Mesothelial cell of epicardium (in vitro differentiated cells): ENCODE measurements at places on chromosomes 4 and X.

DNA sequence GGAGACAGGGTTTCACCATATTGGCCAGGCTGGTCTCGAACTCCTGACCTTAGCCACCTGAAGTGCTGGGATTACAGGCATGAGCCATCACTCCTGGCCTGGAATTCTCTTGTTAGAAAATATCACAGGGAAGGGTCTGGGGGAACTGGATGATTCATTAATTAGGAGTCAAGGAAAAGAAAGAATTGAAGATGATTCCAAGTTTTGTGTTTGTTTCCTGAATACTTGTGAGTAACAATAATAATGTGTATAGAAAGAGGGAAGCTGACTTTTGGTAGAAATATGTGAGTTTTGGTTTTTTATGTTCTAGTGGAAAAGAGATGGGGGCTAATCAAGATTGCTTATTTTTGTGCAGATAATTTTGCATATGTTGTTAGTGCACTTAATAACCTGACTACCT, 77.3 kb upstream of the CLNK start:
- no peak for DNase-seq

- DNase-seq, result no peak
These were observed 243.3 kb downstream of the LDB2 start for GRCh38 chr4:16655111-16655510.

DNA sequence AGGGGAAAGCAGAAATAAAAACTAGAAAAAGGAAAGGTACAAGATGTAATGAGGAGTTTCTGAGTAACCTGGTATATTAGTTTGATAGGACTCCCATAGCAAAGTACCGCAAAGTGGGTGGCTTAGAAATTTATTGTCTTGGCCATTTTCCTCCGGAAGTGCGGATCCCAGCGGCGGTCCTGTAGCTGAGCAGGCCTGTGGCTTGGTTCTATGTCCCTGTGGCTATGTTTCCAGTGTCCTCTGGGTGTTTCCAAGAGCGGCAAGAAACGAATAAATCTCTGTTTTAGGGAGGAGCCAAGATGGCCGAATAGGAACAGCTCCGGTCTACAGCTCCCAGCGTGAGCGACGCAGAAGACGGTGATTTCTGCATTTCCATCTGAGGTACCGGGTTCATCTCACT, 44.0 kb upstream of the LDB2 start:
- no peak for DNase-seq

DNA sequence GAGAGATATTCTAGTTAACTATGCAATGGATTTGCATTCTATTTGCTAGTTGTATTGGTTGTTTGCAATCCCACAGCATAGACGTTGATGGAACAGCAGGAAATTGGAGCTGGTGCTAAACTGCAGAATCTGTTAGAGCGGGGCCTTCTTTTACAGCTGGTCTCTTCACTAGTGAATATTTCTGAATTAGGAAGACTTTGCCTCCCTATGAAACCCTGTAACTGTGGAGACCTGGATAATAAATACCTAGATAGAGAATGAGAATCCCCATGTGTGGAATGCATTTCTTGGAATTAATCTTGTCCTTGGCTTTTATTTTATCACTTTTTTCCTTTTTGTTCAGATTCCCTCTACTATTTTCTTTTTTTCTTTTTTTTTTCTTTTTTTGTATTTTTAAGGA, 109.7 kb downstream of the SHROOM3 start:
- DNase-seq, result no peak

GRCh38 chrX:16838202-16839066, 31.7 kb downstream of the RBBP7 start:
- DNase-seq, result no peak

DNA sequence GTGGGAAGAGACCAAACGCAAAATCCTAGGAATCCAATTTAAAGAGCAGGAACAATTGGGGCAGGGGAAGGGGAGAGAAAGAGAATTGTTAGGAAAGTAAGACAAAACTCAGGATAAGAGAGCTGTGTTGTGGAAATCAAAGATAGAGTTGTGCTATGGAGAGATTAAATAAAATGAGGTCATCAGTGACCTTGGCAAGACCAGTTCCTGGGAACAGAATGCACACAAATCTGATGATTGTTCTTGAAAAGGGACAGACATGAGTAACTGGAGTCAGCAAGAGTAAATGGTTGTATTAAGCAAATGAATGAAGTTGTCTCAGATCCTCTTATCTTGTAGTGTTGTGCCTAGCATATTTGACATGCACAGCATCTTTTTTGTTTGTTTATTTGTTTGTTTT, 267.4 kb downstream of the IL1RAPL1 start:
- no peak for DNase-seq

DNA sequence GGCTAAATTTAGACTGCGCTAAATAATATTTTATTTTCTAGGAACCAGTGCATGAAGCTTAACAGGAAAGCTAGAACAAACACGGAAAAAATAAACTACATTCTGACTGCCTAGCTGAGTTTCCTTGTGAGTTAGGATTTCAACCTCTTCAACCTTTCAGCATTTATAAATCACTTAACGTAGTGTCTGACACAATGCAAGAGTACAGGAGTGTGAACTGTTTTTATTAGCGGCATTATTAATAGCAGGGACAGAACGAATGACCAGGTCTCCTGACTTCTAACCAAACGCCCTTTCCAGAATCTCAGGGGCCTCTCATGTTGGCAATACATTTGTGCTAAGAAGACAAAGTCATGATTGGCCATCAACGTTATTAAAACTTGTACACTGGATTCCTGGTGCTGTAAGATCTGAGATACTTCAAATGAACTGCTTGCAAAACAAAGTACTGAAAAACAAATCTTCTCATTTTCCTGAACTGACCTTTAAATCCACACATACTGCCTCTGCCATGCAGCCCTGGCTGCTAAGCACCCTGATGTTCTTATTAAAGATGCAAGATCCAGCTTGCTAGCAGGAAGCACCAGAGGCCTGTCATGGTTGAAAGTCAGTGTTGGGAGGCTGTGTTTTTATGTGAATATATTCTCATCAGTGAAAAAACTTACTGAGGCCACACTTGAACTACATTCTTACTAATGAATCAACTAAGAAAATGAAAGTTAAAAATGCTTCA, 380.4 kb upstream of the CPEB2 start:
- no peak for DNase-seq

GRCh38 chrX:17788439-17788838, 51.1 kb downstream of the SCML1 start:
- DNase-seq, result no peak

GRCh38 chr4:124817531-124817930, 105.0 kb upstream of the ANKRD50 start:
- DNase-seq, result no peak

GRCh38 chrX:10110316-10110935, 46.3 kb upstream of the CLCN4 start:
- DNase-seq, result no peak

DNA sequence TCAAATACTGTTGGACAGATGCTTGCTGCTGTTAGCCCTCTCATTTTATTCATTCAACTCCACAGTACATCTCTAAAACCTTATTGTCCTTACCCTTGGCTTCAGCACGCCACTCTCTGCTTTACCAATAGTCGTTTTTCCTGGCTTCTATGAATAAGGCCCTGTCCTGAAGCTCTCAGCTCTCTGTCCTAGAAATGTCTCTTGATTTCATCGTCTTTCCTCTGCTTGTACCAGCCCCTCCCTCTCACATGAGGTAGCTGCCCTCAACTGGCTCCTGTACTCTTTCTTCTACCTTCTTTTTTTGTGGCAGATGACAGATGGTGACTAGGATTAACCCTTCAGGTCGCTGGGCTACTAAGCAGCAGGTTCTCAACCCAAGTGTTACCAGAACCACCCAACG, 11.4 kb downstream of the ADGRA3 start:
- DNase-seq, result no peak

DNA sequence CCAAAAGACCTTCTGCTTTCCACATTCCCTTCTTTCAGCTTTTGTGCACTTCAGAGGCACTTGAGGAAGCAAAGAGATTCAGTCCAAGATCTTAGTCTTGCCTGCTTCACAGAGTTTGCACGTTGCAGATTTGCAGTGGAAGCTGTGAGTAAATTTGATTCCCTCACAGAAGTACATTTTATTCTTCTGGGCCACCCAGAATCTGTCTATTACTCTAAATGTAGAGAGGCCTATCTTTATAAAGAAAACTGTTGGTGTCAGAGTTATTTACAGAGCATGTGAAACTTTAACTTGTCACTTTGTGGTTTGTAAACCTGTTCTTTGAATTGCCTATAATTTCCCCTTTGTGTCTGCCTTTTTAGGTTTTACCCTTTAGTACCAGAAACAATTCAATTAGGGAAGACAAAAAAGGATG, 15.5 kb downstream of the SPRY1 start:
- DNase-seq, result no peak

- DNase-seq, result no peak
These were observed 224.6 kb upstream of the PPARGC1A start for GRCh38 chr4:24114444-24114843.

GRCh38 chr4:10033191-10033881, 12.0 kb upstream of the SLC2A9 start:
- DNase-seq, result no peak

DNA sequence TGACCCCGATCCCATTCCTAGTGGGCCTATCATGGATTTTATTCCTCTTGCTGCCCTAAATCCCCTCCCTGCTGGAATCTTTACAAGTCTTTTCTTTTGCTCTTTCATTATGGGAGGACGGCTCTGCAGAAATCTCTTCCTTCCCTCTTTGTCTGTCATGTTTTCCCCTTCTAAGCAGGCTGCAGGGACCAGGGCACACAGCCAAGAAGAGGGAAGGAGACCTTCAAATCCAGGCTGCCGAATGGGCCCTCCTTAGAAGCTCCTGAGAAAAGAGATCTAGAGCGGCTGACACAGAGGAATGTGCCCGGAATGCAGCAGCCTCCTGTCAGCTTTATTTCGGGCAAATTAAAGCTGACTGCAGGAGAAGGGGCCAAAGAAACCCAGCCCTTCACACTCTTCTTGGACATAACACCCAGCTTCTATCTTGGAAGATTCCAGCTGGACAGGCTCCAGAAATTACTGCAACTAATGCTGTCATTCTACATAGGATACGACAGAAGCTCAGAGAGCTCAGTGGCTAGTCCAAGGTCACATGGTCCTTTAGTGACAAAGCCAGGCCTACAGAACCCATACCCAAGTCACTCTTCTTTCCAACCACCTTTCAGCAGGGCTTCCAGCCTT, 187.8 kb upstream of the NHS start:
- DNase-seq, result no peak

DNA sequence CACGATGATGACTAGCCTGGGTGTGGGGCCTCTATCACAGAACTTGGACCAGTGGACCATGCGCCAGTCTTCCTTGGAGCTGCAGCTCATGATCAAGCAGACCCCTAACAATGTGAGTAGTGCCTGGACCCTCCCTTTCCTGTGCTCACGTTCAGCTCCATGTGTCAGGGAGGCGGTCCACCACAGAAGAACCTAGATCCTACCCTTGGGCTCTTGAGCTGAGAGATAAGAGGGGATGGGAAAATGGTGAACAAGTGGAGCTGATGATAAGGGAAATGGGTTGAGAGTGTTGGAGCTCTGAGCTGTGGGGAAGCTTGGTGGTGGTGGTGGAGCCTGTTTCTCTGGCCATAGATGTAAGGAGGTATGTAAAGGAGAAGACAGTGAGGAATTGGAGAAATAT, 13.1 kb downstream of the MED12 start:
- no peak for DNase-seq

DNA sequence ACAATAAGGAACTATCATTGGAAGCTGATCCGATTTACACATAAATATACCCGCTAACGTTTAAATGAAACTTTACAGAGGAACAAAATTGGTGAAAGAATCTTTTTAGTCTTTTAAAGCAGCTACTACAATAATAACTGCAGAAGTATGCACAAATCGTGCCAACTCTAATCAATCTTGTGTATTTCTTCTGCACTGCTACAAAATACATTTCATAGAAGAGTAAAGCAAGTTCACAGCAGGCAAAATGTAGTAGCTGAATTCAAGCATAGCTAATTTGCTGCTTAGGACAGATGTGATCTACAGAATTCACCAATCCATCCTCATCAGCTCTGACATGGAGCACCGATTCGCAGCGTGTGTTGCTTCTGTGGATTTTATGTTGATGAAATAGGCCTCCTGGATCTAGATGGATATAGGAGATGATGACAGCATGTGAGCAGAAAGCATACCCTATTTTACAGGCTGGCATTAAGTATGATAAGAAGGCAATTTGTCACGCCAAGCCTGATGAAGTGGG, 367.3 kb upstream of the FGF13 start:
- DNase-seq, result no peak

GRCh38 chrX:110454336-110454735, 95.7 kb downstream of the RTL9 start:
- no peak for DNase-seq

GRCh38 chr4:14434916-14435315, 567.4 kb upstream of the CPEB2 start:
- DNase-seq, result no peak

- DNase-seq, result no peak
These were observed 59.4 kb downstream of the TSC22D3 start for GRCh38 chrX:107716118-107716684.

- no peak for DNase-seq
These were observed 73.3 kb downstream of the MTMR1 start for GRCh38 chrX:150766351-150767044.

DNA sequence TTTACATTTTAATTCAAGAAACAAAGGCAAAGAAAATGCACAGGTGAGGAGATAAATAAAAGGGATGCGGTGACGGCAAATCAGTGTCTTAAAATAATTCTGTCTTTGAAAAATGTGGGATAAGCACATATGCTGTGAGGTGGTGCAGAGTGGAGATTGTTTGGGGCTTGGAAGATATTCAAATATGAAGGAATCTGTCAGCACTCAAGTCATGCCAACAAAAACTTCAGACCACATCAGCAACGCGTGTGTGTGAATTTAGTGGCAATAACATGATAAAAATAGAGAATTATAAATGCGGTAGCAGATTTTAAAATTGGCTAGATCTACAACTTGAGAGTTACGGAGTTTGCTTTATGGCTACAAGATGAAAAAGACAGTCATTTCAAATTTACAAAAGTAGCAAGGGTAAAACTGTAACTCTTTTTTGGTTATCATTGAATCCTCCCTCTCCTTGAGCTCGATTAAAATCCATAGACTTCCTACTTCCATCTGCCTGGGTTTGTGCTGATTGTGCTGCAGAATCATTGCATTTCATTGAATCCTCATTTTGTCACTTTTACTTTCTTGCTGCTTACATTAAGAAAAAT, 71.5 kb upstream of the VCX2 start:
- no peak for DNase-seq

DNA sequence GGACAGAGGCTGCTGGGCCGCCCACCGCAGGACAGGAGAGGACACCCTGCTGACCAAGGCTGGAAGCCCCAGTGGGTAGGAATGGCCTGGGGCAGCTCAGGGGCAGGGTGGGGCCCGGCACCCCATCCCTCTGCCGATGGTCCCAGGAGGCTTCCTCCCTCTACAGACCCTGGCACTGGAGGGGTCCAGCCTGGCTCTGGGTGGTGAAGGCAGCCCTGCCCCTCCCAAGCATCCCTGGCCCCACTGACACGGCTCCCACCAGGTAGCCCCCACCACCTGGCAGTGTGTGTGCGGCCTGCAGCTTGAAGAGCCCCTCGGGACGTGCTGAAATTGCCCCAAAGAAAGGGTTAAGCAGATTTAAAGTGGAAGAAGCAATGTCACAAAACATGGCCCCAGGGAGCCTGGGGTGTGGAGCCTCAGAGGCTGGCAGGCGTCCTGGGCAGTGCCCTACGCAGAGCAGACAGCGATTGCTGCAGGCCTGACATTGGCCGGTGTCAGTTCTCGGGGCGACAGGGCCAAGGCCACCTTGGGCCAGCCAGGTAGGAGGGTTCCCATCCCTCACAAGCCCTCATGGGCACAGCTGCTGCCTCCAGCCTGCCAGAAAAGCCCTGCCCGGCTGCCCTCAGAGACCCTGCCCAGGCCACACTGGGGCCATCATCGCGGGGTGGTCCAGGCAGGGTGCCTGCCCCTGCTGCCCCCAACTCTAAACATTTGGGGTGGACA, 80.5 kb downstream of the FAM53A start:
- DNase-seq, result no peak

GRCh38 chr4:123809864-123810263, 413.3 kb downstream of the SPRY1 start:
- no peak for DNase-seq
